ENCODE measurements at places on chromosomes 11 and 22. TPM values are rescaled to one million over a fixed set of nuclear protein-coding genes. Genes with fewer than 3 reads are reported as not detected.

The ART1 gene
- not detected for total RNA-seq

DNA sequence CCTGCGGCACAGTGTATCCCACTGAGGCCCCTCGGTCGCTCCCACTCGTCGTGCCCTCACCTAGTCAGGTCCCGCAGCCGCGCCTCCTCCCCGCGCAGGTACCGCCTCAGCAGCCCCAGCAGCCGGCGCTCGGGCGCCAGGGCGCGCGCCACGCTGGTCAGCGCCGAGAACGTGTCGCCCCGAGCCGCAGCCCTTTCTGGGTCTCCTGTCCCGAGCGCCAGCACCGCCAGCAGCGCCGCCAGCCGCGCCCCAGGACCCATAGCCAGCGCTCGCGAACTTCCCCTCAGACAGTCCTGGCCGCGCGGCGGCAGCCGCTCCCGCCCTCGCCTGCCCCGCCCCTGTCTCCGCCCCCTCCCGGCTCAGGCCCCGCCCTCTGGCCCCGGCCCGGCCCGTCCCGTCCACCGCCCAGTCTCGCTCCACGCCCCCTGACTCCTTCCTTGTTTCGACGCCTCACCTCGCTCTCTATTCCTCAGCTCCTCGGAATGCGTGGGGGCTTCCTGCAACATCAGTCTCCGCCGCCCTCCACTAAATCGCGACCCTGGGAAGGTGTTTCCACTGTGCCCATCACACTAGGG lies at the start of gene P4HA3:
P4HA3 (minus strand) TSS at position 289 of the 575 bp plus-strand sequence; CDS start at position 260, 29 bp downstream.
- no peak for DNase-seq

DNA sequence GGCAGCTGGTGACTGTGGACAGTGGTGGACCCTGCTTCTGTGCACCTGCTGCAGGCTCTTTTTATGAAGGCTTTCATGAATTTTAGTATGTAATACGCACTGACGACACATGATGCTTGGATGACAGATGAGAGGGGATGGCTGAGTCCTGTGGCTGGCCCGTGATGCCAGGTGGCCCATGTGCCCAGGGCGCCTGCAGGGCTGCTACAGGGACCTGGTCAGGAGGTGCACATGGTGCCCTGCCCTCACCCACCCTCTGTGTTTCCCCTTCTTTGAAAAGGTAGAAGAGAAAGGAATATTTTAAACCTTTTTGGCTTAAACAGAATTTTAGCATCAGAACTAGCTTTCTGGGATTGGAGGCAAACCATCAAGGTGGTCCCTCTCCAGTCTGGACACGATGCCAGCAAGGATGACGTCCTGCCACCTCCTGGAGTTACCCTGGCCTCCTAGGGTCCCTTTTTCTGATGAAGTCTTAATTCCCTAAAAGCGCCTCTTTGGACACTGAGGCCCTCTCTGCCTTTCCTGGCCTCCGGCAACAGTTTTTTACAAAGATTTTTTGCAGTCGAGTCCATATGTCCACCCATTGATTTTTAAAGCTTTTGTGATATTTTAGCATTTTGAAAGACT lies 5.4 kb upstream of the RANBP1 start:
- no peak for DNase-seq

The MS4A1 gene
- 1.2 TPM for total RNA-seq

The C11orf87 gene
- total RNA-seq: 0.69 TPM

- DNase-seq: no peak
These were observed 784 bp upstream of the SYNGR1 start for GRCh38 chr22:39348909-39349505.

The TMPRSS6 gene
- not detected for total RNA-seq

GRCh38 chr22:29615705-29616327 lies 12.4 kb downstream of the NF2 start:
- DNase-seq: no peak

GRCh38 chr11:64718084-64718779 lies 4.8 kb downstream of the NRXN2 start:
- DNase-seq: no peak

DNA sequence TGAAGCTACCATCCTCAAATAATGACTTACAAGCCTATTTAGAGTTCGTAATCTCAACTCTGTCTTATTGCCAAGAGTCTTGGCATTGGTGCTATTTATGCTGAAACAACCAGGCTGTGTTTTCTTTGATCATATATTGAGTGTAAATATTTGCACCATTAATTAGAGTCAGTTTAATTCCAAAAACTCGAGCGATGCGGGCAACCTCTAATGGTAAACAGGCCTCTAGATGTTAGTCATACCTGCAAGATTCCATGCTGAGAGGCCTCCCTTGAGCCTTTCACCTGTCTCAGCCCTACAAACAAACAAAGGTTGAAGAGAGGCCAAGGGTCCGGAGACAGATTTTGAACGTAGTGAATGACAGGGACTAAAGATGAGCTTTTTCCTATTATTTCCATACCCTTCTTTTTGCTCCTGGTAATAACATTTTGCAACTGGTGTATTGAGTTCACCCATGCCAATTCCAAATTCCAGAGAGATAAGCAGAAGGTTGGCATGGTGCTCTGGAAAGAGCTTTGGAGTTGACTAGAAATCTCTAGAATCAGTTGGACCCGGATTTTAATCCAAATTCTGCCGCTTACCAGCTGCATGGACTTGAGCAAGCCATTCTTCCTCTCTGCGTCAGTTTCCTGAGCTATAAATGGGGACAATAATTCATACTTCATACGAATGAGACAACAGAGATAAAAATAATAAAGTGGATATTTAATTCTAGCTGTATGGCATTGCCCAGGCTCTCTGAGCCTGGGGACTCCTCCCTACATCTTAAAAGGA lies 99.1 kb upstream of the ANO1 start:
- no peak for DNase-seq

DNA sequence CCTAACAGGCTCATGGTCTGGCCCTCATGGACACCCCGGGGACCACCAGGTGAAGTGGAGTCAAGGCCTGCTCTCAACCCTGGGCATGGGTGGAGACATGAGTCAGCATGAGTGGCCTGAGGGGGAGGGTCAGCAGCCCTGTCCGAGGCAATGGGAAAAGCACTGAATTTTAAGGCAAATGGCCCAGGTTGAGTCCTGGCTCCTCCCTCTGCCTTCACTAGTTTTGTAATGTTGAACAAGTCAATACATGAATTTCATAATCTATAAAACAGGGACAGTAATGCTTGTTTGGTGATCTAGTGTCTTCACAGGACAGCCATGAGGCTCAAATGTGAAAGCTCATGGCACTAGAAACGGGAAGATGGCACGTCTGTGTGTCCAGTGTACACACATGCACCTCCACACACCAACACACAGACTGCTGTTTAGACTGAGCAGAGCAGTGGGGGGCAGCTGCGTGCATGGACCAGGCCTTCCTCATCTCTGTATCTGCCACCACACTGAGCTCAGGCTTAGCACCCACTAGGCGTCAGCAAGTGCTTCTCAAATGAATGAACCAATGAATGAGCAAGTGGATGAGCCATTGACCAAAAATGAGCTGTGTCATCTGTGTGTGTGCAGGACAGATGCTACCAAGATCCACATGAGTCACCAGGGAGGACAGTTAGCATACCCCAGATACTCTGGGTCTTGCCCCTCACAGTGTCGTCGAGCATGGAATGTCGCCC lies 63.4 kb downstream of the NRXN2 start:
- no peak for DNase-seq

- DNase-seq: no peak
These were observed 24.2 kb upstream of the TMEM123 start for GRCh38 chr11:102476812-102477211.

DNA sequence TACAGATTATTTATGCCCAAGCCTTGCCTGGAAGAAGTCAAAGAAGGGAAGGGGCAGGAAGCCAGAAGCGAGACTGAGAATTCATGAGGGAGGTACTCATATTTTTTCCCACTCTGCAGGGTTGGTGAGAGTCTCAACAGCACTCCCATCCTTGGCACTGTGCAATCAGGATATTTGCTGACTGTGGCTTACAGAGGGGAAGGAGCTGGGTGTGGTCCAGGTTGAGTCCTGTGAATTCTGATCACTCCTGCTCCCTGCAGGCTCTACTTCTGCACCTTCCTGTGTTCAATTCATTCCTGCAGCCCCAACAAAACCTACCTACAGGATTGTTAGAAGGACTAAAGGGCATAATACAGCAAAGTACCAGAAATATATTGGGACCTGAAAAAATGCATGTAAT lies 530.5 kb downstream of the INSC start:
- no peak for DNase-seq

- peak; percentile 14 for DNase-seq
These were observed 236.7 kb downstream of the TTC28 start for GRCh38 chr22:28442711-28443525.

Measured in urinary bladder (tissue), 4 donors.